GM06990 (cell line): ENCODE measurements at places on chromosomes 1 and 21.
A peak's percentile ranks its signal among the peaks of the same experiment; 100 is the strongest.

DNA sequence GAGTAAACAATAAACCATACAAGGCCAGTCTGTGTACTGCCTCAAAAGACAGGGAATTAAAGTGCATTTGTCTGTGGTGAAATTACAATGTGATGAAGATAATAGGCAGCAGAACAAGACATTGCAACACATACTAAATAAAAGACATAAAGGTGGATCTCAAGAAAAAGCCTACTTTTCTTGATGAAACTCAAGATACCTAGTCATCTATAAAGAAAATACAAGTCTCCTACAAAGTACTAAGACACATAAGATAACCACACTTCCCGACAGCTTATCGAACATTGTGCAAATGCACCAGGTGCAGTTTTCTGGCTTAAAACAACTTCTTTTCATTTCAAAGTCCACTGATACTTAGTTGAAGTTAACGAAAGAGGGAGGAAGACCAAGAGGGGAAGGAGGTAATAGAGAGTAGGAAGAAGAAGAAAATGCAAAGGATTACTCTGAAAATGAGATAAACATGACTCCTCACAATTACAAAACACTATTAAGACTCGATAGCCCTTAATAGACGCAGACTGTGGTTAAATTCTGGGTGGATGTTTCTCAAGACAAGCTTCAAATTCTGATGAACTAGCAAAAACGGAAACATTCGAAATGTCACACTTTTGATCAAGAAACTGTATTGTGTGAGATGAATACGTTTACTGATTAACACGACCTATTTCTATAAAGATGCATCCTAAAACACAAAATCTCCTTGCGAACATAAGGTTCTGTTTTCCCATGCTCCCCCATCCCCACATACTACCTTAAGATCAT, 2.0 kb downstream of the HNRNPR start:
- DNase-seq, result no peak

DNA sequence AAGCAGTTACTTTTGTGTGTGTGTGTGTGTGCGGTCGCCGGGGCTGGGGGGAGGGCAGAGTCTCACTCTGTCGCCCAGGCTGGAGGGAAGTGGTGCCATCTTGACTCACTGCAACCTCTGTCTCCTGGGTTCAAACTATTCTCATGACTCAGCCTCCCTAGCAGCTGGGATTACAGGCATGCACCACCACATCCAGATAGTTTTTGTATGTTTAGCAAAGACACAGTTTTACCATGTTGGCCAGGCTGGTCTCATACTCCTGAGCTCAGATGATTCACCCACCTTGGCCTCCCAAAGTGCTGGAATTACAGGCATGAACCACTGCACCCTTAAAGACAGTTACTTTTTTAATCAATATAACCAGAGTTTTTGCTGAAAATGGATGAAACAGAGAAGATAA, 207.0 kb downstream of the PTPRC start:
- no peak for DNase-seq

GRCh38 chr1:33363470-33363861, 42.6 kb upstream of the A3GALT2 start:
- no peak for DNase-seq

- no peak for DNase-seq
Observed at GRCh38 chr1:7008975-7009740, 223.9 kb downstream of the CAMTA1 start.

- no peak for DNase-seq
Observed at GRCh38 chr1:62131093-62131725, 63.4 kb upstream of the L1TD1 start.

- peak; percentile 86 for DNase-seq
Observed at GRCh38 chr1:183590244-183591191, at the start of gene NCF2. NCF2 (minus strand) TSS chr1:183590459; CDS start chr1:183590329, 130 bp downstream.

GRCh38 chr21:45309069-45309986, 21.6 kb upstream of the POFUT2 start:
- no peak for DNase-seq

DNA sequence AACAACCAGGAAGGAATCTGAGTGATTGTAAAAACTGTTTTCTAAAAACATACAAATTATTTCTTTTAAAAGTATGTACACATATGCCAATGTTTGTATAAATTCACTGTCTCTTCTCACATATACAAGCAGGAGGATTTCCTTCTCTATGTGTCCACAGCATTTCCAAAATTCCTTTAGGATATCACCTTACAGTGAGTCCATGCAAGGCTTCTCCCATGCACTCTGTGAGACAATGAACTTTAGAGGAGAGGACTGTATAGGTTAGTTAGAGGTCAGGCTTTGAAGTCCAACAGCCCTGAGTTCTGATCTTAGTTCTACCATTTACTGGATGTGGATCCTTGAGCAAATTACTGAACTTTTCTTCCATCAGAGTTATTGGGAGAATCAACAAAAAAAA, 34.1 kb upstream of the USH2A start:
- DNase-seq, result no peak

GRCh38 chr1:76942549-76942948, 75.3 kb downstream of the ST6GALNAC5 start:
- no peak for DNase-seq

DNA sequence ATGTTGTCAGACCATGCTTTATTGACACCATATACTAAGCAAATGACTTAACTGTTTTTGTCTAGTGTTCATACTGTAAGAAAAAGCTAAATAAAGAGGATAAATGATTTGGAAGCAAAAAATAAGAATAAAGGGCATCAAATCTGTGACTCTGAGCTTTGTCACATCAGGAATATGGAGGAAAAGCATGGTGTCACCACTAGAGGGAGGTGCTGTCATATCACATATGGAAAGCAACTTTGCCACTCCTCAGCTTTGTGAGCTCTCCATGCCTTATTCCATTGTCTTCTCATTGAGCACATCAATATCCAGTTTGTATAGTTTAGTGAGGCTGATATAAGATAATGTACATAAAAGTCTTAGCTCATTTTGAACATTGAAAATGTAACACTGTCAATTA, 20.8 kb upstream of the GBP1 start:
- DNase-seq, result no peak

DNA sequence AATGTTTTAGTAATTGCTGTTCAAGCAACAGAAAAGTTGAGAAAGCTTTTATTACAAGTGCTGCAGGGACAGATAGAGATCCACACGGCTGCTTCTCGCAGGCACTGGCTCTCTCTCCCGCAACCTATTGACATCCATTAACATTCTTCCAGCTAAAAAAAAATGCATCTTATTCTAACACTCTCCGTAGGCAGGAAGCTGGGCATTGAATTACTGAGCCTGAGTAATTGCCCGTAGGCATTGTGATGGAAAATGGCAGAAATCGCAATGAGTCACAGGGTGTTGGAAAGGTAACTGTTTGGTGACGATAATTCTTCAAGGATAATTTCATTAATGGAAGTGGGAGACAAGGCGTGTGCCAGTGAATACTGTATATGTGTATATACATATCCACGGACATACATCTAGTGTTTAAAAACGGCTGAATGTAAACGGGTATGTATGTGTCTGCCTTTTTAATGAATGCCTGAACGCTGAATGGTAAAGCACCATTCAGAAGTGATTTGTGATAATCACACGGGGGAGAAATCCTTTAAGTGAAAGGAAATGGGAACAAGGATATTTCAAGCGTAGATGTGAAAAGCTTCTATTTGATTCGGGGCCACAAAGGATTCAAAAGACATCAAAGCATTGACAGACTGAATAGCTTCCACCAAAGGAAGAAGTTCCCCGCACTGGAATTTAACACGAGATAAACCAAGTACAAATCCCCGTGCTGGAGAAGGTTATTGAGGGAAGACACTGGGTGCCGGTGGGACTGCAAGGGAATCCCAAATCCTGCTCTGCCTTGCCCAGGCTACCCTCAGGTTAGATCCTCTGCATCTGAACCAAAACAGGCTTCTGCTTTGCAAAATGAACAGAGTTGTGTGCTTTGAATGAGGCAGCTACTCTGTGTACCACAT, 567.2 kb downstream of the NPHP4 start:
- DNase-seq, result no peak

GRCh38 chr1:20521960-20522861, 14.3 kb upstream of the MUL1 start:
- DNase-seq, result peak; percentile 18
